ENCODE measurements at places on chromosomes 7 and 10.

DNA sequence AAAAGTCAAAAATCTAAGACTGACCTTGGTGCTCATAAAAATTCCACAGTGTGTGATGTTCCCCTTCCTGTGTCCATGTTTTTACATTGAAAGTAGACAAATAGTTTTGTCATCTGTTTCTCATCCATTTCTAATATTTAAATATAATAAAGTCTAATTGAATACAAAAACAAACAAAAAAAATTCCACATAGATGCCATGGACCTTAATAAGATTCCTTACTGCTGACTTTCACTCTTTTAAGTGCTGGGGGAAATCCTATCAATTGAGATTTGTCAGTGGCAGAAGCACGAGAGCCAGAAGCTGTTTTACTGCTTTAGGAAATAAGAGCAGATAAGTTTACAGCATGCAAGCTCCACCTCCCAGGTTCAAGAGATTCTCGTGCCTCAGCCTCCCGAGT, 310.0 kb downstream of the ABCA13 start:
- no peak for DNase-seq

- no peak for DNase-seq
These were observed 46.8 kb downstream of the ATOH7 start for GRCh38 chr10:68185085-68185484.

DNA sequence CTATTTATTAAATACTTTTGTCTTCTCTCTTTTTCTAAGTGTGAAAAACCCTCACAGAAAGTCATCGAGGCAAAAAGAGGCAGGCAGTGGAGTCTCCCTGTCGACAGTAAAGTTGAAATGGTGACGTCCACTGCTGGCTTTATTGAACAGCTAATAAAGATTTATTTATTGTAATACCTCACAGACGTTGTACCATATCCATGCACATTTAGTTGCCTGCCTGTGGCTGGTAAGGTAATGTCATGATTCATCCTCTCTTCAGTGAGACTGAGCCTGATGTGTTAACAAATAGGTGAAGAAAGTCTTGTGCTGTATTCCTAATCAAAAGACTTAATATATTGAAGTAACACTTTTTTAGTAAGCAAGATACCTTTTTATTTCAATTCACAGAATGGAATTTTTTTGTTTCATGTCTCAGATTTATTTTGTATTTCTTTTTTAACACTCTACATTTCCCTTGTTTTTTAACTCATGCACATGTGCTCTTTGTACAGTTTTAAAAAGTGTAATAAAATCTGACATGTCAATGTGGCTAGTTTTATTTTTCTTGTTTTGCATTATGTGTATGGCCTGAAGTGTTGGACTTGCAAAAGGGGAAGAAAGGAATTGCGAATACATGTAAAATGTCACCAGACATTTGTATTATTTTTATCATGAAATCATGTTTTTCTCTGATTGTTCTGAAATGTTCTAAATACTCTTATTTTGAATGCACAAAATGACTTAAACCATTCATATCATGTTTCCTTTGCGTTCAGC, 43.4 kb downstream of the TARP start:
- DNase-seq = peak; percentile 15

DNA sequence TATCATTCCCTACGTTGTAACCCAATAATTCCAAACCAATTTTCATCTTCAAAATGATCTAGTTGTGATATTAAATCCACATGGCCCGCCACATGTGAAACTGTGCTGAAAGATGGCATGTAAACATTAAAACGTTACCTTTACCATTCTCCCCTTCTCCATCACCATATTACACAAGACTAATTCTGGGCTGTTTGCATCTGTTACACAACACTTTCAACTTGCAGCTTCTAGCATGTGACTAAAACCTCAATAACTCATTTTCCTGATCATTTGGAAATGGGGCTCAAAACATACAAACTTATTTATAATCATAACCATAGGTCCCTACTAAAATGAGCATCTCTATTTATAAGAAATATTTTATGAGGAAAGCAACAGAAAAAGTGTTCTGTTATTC, 4.7 kb downstream of the MTERF1 start:
- no peak for DNase-seq

DNA sequence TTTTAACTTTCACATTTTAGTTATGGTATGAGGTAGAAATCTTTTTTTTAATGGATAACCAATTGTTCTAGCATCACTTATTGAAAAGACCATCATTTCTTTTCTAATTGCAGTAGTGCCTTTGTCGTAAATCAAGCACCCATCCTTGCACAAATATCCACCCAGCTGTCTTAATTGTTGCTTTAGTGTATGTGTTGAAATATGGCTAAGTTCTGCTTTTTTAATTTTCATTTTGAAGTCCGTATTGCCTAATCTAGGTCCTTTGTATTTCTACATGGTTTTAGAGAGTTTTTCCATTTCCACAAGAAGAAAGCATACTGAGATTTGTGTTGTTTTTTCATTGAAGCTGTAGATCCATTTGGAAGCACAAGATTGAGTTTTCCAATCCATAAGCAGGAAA, 259.6 kb upstream of the SEMA3E start:
- no peak for DNase-seq

- DNase-seq = peak; percentile 41
These were observed 143.3 kb downstream of the PKD1L1 start for GRCh38 chr7:47804767-47805545.

Measured in M059J (cell line).